ENCODE measurements at places on chromosomes 1 and 21.

DNA sequence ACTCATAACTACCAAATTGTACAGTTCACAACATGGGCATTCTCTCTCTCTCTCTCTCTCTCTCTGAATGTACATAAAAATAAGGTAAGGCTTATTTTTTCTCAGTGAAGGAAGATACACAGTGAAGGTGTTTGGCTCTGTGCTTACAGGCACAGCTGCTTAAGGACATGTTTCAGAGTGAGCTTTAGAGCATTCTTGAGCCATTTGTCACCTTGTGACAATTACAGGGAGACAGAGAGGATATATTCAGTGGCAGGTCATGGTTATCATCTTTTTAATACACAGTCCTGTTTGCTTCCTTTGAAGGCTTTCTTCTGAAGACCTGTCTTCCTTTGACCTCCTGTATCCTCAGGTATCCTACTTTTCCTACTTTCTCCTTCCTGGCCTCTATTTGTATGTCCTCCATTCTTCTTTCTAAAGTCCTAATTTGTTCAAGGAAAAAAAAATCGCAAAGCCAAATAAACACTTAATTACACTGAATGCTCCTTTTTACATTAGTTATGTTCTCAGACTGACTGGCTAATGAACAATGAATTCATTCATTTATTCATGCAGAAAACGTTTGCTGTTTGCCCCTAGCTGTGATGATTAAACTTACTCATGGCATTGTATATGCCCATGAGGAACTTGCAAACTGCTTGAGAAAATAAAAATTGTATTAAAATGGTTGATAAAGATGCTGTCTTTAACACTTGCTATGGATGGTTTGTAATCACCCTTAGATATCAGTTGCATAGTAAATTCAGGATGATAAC is 33.4 kb downstream of the HSD17B7 start:
- DNase-seq = no peak

GRCh38 chr1:219906924-219907771 is 21.2 kb downstream of the SLC30A10 start:
- DNase-seq = no peak

GRCh38 chr1:76669131-76669530 is 198.1 kb upstream of the ST6GALNAC5 start:
- no peak for DNase-seq

GRCh38 chr1:38292969-38293368 is 246.4 kb upstream of the POU3F1 start:
- no peak for DNase-seq

DNA sequence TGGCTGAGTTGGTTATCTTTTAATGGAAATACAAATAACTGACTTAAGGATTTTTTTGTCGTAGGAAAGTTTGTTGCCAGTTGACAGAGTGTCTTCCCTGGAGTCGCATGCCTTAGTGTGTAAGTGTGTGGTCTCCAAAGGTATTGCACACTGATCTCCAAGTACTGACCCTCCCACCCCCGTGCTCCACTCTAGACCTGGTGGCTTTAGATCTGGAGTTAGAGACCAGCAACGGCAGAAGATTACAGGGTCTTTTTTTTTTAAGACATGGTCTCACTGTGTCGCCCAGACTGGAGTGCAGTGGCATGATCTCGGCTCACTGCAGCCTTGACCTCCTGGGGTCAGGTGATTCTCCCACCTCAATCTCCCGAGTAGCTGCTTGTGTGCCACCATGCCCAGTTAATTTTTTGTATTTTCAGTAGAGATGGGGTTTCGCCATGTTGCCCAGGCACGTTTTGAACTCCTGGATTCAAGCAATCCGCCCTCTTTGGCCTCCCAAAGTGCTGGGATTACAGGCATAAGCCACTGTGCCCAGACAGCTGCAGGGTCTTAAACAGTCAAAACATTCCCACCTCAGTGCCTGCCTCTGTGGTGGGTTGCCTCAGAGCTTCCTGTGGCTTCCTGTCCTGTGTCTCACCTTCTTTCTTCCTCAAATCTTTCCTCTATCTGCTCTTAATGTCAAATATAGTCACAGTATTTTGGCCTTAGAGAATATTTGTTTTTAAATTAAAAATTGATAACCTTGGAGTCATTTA is 6.9 kb downstream of the TRAPPC10 start:
- DNase-seq = no peak

GRCh38 chr1:153493343-153493960 is 33.0 kb upstream of the S100A7 start:
- no peak for DNase-seq

DNA sequence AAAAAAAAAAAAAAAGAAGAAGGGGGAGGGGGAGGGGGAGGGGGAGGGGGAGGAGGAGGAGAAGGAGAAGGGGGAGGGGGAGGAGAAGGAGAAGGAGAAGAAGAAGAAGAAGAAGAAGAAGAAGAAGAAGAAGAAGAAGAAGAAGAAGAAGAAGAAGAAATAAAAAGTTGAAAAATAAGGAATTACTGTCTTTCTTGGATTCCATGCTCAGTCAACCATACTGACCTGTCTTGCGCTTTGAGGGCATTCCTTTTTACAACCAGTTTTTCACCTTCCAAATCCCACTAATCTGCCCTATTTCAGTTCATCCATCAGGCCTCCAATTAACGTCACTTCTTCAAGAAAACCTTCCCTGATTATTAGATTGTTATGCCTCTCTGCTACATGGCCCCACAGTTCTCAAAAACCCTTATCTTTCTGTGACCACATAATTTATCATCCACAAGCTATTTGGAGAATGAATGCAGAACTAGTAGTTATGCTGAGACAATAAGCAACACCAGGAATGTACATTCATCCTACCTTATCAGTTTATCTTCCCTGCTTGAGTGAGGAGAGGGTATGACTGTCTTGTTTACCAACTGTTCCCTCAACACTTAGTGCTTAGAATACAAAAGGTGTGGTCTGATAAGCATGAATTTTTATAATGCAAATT is 57.5 kb upstream of the GUCA2A start:
- no peak for DNase-seq

DNA sequence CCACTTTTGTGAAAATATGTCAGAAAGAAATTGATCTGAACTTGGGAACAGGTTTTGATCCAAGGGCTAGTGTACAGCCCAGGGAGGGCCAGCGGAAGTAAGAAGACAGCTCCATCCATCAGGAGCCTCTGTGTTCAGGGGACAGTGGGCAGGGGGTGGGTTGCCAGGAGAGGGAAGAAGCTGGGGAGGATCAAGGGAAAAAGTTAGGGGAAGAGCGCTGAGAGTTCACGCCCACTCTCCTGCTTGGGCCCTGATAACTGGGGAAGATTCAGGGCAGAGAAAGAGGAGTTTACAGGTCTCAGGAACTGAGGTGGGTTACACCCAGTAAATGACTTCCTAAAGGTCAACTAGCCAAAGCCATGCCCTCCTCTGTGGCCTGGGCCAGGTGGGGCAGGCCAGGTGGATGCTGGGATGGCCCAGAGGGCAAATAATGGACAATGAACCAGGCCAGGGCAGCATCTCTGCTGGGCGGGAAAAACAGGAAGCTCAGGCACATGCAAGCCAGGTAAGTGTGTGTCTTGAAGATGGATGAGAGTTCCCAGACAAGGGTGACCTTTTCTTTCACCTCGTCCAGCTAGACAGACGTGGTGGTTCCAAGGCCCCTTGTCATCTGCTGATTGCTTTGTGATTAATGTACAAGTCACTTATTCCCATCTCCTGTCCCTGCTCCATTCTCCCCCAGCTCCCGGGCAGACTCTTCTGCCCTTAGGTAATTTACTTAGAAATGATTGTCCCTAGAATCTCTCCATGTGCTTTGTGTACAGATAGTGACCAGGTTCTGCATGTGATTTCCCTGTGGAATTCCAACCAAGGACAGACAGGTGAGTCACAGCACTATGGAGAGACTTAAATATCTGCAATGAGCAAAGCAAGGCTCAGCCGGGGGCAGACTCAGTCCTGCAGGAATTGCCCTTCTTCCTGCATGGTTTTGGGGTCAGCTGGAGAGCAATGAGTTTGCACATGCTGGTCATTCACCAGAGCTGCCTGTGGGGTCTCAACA is 57.0 kb downstream of the MDM4 start:
- no peak for DNase-seq

DNA sequence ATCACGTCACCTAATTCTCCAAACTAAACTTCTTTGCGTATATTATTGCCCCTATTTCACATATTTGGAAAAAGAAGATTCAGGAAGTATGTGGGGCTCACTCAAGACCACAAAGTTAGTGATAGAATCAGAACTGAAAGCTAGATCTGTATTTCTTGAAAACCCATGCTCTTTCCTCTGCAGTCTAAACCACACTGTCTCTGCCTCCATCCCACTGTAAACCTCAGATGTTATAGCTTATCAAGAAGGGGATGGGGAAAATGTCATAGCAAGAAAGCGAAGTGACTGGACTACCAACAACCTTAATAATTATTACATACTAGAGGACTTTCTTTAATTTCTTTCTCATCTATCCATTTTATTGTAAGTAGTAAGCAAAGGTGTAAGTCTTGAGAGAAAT is 257.7 kb upstream of the SGIP1 start:
- DNase-seq = no peak

- no peak for DNase-seq
Observed at GRCh38 chr1:150022357-150022756, 11.8 kb upstream of the OTUD7B start.

DNA sequence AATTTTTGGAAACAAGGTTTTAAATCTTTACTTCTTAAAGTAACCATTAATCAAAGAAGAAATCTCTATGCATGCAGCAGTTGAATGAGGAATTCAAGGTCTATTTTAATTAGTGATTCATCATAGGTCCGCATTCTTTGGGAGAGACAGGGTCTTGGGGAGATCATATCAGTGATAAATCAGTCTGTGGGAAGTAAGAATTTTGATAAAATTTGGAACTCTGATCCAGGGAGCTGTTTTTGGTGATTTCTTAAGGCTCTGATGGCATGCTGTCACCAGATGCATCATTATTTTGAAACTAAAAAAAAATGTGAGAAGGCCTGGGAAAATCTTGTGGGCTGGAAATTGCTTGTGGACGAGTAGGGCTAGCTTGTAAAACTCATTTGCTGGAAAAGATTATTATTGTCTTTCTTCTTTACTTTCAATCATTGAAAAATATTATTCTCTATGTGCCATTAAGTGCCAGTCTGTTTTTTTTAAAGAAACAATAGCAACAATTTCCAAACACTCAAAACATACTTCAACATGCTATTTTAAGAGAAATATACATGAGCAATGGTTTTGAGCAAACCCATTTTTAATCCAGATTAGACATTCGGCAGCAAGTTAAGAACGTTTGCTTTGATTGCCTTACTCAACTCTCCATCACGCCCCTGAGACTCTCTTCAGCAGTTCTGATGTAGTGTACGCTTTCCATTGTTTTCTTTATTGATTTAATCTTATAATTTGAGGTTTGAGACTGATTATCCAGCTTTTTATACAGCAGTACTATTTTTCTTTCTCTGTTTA is 62.6 kb downstream of the ZBTB18 start:
- no peak for DNase-seq

DNA sequence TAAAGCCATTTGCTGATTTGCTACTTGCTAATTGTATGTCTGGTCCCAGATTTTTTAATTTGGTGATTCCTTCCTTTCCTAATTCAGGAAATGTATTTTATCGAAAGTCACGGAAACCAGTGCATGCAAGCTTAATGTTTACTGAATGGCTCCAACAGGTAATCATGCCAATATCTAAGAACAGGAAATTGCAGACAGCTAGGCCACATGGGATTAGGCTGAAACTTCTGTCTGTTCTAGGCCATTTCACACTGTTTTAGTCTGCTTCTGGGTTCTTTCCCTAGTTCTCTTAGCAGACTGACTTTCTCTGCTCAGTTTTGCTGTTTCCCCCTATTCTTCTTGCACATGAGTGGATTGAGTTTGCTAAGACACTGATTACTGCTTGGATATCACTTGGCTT is 111.4 kb downstream of the NTNG1 start:
- DNase-seq = no peak

DNA sequence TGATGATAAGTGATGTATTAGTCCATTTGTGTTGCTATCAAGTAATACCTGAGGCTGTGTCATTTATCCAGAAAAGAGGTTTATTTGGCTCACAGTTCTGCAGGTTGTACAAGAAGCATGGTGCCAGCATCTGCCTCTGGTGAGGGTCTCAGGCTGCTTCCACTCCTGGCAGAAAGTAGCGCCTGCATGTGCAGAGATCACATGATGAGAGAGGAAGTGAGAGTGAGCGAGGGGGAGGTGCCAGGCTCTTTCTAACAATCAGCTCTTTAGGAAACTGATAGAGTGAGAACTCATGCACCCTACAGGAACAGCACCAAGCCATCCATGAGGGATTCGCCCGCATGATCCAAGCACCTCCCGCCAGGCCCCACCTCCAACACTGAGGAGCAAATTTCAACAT is 2.2 kb upstream of the FHAD1 start:
- DNase-seq = no peak

GRCh38 chr21:33750017-33750416 is 107.7 kb downstream of the ITSN1 start:
- DNase-seq = no peak

- no peak for DNase-seq
Observed at GRCh38 chr21:32322676-32323075, 24.0 kb downstream of the MRAP start.
